GM23248 (cell line): ENCODE measurements at places on chromosomes 1 and 21.

DNA sequence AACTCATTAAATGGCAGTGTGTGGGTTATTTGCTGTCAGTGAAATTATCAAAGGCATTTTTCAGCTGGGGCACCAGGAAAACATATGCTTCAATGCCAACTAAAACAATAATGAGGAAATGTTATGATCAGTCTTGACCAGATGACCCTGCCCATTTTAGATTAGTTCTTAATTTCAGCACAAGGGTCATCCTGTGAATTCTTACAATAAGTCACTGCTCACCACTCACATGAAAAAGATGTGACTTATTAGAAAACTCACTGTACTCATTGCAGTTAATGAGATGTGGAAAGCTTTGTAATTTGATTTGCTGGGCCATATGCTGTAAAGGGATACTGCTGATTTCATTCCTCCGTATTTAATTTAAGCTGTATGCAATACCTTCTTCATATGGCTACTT, 178.5 kb upstream of the LMO4 start:
- no peak for DNase-seq

- no peak for DNase-seq
Observed at GRCh38 chr1:117364240-117364639, 3.0 kb upstream of the MAN1A2 start.

GRCh38 chr1:8474369-8474768, 156.5 kb downstream of the SLC45A1 start:
- DNase-seq = no peak

DNA sequence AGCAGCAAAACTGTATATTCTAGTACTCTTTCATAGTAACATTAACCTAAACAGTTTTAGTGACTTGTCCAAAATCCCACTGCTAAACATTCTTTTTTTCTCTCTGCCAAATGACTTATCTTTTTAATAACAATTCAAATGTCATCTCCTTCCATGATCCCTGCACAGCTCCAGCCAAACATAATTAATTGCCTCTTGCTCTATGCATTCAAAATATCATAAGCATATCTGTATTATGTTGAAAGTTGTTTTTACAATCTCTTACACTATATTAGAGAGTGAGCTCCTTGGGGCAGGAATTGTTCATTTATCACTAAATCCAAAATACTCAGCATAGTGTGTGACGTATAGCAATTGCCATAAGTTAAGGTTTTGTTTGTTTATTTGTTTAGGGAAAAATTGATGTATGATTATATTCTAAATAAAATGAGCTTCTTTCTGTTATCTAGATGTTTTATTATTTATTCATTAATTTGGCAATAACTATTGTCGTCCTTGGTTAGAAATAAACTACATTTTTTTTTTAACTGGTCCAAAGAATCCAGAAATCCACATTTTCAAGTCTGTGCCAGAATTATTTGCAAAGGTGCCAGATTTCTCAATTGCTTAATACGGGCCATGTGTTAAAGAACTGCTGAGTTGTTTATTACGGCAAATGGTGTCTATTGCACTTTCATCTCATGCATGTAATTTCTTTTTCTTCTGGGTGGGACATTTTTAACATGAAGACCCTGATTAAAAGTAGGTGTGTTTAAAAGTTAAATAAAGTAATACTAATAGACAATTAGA, 577.2 kb upstream of the ZRANB2 start:
- peak; percentile 48 for DNase-seq

DNA sequence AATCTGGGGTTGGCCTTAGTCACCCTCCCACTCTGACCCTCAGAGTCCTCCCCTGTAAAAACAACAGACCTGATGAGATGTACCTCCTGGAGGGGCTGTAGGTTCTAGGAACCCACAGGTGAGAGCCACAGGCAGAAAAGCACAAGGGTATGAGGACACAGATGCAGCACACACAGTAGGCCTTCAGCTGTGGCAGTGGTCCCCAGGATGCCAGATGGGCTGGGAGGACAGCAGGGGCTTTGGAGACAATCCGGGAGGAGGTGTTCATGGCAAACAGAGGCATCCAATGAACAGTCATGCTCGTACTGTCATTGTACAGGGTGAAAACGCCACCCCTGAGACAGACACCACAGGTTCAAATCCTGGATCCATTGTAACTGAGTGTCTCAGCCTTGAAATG, 463.1 kb downstream of the MATN1 start:
- DNase-seq = no peak

GRCh38 chr1:242209063-242209462, 210.2 kb upstream of the MAP1LC3C start:
- no peak for DNase-seq

DNA sequence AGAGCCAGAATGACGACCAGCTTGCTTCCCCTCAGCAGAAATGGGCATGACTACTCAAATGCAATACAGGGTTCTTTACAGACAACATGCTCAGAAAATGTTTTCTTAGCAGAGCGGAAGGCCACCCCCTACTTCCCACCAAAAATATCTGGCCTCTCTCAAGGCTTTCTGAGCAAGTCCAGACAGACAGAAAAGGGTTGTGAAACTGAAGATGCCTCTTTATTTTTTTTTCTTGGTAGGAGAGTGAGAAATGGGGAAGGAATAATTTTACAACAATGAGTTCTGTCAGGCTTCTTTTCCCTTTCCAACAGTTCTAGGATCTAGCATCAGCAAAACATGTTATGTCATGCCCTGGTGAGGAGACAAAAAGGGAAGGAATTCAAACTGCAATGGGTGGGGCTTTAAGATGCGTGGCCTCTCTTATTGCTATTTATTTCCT, 172.0 kb upstream of the CAMK1G start:
- DNase-seq = peak; percentile 78

- peak; percentile 68 for DNase-seq
Observed at GRCh38 chr1:109361649-109362048, 36.1 kb downstream of the SORT1 start.

GRCh38 chr1:78126506-78126905, 80.7 kb downstream of the GIPC2 start:
- DNase-seq = peak; percentile 35

- no peak for DNase-seq
Observed at GRCh38 chr1:165512816-165513215, 31.0 kb upstream of the LRRC52 start.

- DNase-seq = no peak
Observed at GRCh38 chr1:7405844-7406500, 365.1 kb upstream of the VAMP3 start.

DNA sequence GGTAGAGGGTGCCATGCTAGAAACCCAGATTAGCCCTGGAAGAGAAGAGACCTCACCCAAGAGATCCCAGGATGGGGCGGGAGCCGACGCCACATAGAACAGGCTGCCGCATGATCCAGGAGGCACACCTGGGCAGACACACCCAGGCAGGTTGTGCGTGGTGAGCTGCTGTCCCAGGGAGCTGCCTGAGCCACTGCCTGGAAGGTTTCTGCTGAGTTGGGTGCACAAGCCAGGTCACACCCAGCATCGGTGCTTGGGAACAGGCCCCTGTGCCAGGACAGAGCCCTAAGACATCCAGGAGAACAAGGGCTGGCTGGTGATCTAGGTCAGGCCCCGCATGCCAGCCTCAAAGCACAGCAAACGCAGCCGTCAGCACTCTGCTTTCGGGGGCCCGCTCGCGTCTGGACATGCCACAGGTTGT, 40.2 kb downstream of the CTNNBIP1 start:
- no peak for DNase-seq

GRCh38 chr1:209875515-209875914, 47.7 kb downstream of the UTP25 start:
- peak; percentile 70 for DNase-seq

- DNase-seq = peak; percentile 89
Observed at GRCh38 chr1:182601416-182601786, 2.8 kb downstream of the RGS16 start.

DNA sequence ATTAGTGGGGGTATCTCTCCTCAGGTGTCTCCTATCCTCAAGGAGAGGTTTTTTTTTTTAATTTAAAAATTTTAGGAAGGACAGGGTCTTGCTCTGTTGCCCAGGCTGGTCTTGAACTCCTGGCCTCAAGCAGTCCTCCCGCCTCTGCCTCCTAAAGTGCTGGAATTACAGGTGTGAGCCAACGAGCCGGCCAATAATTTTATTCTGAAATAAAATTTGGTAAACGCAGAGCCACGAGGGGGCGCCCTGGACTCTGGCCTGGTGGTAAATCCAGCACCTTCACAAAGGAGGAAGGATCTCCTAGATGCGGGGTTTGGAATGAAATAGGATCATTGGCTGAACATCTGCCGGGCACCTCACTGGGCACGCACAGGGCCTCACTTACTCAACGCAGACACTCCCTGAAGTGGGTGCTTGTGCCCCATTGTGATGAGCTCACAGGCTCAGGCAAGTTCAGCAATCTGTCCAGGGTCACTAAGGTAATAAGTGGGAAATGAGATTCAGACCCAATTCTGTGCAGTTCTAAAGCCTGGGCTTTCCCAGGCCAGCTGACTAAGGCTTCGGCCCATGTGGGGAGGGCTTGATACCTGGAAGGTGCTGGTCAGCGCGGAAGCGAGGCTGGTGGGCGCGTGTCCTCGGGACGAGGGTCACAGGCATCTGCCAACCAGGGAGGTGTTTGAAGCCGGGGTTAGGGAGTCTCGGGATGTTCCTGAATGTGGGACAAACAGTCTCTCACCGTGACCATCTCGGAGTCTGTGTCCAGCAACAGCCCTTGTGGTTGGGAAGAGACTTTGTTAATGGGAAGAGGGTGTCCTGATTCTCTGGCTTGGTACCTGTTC, 32.7 kb upstream of the ETV3 start:
- DNase-seq = peak; percentile 49

GRCh38 chr1:94020764-94021579, 100.0 kb downstream of the ABCA4 start:
- DNase-seq = peak; percentile 87

DNA sequence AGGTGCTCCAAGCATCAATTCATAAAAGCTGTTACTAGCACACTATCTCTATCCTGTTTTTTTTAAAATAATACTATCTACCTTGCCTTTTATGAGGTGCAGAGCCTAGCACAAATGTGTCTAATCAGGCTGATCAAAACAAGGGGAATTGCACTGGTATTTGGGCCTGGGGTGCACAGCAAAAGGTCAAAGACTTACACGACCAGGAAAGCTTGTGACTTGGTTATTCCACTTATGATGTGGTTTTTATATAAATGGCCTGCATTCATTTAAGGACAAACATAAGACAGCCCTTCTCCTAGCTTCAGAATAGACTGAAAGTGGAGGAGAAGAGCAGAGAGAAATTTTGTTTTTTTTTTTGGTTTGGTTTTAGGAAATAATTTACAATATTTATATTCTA, 98.4 kb upstream of the SGIP1 start:
- DNase-seq = no peak

DNA sequence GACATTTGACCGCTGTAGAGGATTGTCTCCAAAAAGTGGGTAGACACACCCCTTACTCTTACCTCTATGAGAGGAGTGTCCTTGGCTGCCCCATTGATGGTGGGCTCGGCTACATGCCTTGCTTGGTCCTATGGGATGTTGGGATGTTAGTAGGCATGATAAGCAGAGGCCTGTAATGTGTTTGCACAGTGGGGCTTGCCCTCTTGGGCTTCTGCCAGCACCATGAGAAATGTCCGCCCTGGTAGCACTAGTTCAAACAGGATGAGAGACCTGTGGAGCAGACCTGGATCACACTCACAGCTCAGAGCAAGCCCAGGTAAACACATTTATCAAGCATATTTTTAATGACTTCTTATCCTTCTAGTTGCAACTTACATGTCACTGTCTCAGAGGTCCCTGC, 54.2 kb downstream of the SH3GLB1 start:
- no peak for DNase-seq

DNA sequence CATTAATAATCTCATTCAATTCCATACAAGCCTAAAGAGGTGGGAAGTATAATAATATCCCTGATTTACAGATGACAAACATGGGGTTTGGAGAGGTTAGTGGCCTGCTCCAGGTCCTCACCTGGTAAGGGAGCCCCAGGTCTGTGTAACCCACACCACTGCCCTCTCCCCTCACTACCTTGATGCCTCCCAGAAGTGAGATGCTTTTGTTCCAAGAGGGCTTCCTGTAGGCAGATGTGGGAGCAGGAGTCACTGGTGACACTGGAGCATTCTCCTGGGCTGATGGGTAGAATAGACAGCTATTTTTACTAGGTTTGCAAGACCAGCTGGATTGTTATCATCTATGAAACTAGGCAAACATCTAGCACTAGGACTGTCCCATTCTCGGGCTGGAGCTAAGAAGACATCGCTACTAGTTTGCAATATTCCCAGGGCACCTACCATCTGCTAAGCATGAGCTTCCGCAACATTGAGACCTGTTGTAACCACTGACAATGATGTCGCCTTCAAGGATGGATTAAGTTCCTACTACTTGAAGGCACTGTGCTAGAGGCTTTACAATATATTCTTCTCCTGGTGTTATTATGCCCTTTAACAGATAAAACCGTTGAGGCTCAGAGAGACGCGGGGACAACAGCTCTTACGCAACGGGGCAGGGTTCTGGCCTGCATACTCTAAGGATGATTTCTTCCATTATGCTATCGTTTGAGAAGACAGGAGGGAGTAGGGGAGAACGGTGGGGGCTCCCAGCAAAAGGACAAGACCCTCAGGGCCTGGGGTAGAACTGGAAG, 35.0 kb downstream of the BATF3 start:
- DNase-seq = no peak

DNA sequence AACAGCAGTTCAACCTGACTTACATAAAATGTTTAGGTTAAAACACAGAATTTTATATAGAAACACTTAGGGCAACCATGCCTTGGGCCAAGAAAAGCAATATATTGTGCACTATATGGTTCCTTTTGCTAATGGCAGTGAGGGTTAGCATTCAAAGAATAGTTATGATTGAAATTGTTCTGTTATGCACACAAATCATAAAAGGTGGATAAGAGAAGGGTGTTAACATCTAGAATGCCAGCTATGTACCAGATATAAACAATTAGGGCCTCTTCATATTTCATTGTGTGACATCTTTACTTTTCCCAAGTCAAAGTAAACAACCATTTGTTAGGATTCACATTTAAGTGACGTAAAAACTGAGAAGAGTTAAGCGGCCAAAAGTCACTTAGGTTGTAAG, 308.0 kb upstream of the B3GALT2 start:
- DNase-seq = no peak

DNA sequence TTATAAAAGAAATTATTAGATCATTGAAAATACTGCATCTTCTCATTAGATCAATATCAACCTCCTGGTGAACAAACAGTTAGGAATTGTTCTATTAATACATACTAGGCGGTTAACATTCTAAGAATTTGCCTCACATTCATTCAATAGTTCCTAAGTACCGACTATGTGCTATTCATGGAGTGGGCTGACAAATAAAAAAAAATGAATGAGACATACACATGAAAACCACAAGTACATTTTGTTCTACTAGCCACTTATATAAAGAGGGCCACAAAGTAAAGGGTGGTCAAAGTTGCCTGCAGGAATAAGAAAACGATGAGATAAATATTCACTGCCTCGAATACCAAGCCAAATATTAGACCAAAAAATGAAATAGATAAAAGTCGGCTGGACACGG, 294.4 kb downstream of the SDCCAG8 start:
- DNase-seq = peak; percentile 28

DNA sequence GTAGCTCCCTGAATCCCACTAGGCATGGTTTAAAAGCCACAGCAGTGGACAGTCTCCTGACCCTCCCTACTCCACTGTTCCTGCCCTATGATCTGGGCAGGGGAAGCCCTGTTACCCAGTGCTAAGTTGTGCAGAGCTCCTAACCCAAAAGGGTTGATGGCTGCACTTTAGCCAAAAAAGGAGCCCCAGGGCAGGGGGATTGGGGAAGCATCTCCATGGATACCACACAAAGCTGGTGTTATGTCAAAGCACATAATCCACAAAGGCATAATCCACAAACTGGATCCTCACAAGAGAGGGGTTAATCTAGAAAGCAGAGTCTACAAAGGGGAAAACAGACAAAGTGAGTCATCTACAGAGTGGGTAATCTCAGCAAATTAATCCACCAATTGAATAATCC, 5.7 kb downstream of the RSPO1 start:
- DNase-seq = no peak
